NCI-H1048 (cell line): ENCODE measurements at places on chromosomes 2 and 18.

- DNase-seq = no peak
Measured at GRCh38 chr2:105969552-105969951, 224.5 kb downstream of the UXS1 start.

DNA sequence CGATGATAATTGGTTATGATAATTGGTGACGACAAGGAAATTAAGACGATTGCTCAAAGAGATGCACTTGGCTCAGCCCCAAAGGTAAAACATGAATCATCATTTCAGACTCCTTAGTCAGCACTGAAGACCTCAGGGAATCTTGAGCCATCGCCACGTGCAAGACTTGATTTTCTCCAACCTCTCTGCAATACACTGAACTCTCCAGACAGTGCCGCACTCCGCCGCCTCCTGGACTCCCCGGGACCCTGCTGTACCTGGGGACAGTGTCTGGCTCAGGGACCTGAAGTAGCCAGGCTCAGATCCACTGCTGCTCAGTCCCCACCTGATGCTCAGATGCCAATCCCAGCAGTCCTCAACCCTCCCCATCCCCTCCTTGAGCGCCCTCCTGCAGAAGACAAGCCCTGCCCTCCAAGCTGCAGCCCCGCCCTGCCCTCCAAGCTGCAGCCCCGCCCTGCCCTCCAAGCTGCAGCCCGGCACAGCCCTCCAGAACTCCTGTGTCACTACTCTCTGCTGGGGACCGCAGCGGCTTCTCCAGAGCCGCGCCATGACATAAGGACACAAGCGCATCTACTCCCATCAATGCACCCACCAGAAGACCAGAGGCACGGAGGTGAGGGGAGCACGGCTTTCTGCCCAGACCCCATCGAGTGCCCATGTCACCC lies 1.1 kb downstream of the TMEM18 start:
- no peak for DNase-seq

GRCh38 chr18:13451661-13452387 lies 233.3 kb downstream of the LDLRAD4 start:
- DNase-seq = no peak

- DNase-seq = no peak
Measured at GRCh38 chr2:206471524-206472062, 28.3 kb downstream of the ADAM23 start.

DNA sequence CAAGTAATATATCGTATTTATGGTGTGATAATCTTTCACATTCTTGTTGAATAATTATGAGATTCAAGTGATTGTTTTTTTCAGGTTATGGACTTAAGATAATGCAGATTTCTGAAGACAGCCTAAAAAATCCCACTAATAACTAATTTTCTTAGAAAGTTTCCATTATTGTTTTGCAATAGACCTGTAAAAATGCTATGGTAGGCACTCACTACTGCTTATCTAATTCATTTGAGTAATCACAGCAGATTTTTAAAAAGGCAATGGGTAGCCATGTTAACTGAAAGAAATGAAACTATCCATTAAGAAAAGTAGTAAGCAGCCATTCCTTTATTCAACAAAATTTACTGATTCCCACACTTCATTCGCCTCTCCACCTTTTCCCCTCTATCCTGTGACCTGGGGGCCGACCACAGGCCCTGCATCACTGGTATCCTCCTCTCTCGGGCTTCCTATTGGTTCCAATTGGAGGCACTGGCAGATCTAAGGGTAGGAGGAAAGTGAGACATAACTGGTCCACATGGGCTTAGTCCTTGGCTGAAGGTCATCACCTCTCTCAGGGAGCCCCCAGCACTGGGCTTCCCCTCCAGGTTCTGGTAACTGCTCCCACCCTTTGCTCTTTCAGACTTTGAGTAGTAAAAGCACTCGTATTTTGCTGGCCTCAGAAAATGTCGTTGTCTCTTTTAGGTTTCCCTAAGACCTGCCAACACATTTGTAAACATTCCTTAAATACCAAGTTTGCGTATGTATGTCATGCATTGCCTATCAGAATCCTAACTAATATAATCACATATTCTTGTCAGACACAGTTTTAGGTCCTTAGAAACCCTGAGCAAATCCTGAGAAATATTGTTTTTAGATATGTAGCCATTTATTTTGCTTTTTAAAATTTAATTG lies 18.5 kb downstream of the RBMS1 start:
- no peak for DNase-seq

- no peak for DNase-seq
Measured at GRCh38 chr2:43041661-43042360, 184.6 kb downstream of the ZFP36L2 start.
